Coronary artery (tissue), 2 donors: ENCODE measurements at places on chromosomes 3 and 15.

- DNase-seq, result no peak
Measured at GRCh38 chr3:47384425-47384824, 3.6 kb downstream of the PTPN23 start.

- no peak for DNase-seq
Measured at GRCh38 chr3:159796744-159797143, 191.9 kb upstream of the IL12A start.

- DNase-seq, result no peak
Measured at GRCh38 chr3:50648944-50649343, 25.8 kb upstream of the DOCK3 start.

DNA sequence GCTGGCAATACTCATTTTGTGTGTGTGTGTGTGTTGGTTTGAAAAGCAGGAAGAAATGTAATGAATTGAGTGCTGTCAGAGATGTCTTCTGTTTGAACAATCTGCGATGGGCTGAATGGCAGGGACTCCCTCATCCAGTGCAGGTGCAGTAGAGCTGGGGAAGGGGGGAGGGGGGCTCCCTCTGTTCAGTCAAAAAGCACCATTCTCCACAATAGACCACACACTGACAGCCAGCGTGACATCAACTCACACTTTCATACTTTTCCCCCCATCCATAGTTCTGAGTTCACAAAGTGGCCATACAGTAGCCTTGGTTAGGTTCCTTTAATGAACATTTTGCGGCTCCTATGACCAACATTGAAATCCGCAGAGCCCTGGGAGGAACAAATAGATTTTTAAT, 10.4 kb downstream of the SOX2 start:
- DNase-seq, result no peak

- no peak for DNase-seq
Measured at GRCh38 chr3:48738926-48739616, 22.1 kb upstream of the IP6K2 start.

GRCh38 chr3:126834596-126835471, 130.8 kb downstream of the CHCHD6 start:
- no peak for DNase-seq

DNA sequence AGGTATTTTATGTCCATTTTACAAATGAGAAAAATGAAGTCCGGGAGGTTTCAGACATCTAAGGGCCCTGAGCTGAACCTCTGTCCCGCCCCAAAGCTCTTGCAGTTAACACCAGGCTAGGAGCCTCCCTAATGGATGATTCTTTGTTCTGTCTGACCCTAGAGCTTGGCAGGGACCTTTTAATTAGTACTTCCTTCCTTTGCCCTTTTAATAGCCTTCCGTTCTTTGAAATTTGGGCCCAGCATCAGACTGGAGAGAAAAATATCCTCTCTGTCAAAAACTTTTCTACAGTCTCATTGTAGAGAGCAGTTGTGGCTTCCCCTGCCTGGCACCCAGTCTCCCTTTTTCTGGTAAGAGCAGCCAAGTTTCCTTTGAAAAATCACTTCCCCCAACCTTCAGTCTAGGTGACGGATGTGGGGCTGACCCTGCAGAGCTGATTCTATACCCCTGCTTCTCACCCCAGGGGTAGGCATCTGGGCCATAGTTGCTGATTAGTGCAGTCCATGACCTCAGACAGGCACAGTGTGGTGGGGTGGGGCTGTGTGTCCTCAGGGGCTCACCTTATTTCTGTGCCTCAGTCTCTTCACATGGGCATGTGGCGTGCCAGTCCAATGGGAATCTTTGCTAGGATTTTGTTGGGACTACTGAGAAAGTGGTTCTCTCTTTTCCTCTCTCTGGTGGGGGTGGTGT, 220.4 kb downstream of the ADAMTS9 start:
- no peak for DNase-seq

DNA sequence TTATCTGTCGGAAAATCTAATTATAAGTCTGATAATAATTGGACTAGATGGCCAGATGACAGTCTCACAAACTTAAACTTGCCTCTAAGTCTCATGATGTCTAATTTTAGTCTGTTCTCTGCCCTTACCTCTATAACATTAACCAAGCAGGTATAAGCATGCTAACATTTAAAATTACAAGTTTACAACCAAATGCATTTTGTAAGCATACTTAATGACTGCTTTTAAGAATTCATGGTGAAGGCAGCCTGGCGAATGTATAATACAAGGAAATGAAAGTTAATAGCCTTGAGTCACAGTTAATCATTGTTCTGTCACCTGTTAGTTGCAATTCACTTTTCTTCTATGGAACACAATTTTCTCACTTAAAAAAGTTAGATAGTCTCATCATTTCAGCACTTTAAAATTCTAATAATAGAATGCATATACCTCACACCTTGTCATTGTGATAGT, 16.5 kb downstream of the BCHE start:
- no peak for DNase-seq

GRCh38 chr15:82768414-82769054, 37.3 kb downstream of the FSD2 start:
- DNase-seq, result no peak

DNA sequence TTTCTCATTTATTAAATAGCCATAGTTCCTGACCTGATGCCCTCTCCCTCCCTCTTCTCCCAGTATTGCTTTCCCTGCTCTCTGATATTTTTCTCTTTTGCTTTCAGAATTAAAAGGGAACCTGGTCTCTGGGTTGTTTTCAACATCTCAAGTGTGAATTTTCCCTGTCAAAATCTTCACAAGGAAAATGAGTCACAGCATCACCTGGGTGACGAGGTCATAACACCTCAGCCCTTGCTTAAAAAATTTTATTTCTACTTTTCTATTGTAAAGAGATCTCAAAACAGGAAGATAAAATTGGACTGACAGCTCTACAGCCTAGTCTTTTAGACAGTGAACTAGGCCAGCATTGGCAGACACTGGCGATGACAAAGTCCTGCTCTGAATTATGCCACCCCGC, 40.1 kb downstream of the GAP43 start:
- DNase-seq, result no peak
